ENCODE measurements at places on chromosomes 13 and 19.

- no peak for DNase-seq
These were observed 17.7 kb downstream of the TMEM272 start for GRCh38 chr13:51827254-51827653.

- DNase-seq, result no peak
These were observed 133.5 kb upstream of the KL start for GRCh38 chr13:32882691-32883090.

DNA sequence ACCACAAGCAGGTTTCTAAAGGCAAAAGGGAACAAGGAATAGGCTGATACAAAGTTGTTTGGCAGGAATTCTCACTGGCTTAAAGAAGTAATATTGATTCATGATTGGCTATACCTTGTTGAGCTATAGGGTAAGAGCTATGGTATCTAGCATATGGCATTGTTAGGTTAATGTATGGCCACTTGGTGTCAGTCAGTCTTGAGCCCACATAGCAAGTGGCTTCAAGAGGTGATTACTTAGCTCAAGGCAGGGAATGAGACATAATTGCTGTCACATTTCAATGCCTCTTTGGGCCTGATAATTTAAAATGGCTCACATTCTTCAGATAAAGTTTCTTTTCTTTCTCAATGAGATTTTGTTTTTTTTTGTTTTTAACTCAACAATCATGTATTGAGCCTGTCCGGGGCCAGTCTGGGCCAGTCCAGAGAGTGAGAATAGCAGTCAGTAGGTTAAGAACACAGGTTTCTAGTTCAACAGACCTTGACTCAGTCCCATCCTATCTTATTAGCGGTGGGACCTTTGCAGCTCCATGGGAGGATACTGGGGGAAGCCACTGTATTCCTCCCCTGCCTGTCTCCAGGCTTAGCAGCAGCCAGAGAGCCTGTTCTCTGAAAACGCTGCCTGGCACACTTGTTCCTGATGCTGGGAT lies 45.8 kb upstream of the RCBTB2 start:
- DNase-seq, result no peak

- DNase-seq, result no peak
These were observed 28.2 kb upstream of the ZBTB7A start for GRCh38 chr19:4094761-4095487.

DNA sequence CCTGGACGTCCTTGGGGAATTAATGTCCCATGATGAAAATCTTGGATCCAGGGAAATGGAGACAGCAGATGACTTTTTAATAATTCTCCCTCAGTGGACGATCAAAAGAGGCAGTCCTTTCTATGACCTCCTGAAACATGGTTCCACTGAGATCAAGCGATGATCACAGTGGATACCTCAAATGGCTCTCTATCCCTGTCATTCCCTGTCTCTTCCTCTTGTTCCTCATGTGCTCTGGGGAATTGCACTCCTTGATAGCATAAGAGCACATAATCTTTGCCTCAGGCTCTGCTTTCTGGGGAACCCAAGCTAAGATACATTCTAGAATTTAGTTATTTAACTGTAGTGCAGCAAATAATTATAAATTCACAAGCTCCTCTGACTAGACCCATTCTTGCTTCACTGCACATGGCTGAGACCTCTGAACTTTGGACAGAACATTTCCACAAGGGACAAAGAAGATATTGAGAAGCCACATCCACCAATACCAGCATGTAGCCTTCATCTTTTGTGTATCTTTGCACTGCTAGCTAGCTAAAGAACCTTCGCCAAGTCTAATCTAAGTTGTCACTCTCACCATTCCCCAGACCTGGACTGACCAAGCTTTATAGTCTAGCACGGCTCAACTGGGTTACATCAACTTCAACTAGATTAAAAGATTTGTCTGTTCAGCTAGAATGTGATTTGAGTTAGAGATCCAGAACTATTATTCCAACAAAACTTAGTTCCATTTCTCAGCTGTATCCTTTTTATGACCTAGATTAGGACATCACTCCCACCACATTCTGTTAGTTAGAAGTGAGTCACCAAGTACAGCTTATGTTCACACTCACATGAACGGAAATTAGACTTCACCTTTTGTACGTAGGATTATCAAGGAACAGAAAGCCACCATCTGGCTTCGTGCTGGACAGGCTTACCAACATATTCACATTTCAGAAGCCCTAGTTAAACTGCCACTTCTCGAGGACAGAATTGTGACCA lies 142.7 kb downstream of the SUCLA2 start:
- no peak for DNase-seq

- no peak for DNase-seq
These were observed 176.9 kb downstream of the TBC1D4 start for GRCh38 chr13:75305059-75305458.

GRCh38 chr19:30314805-30315155 lies 57.4 kb upstream of the ZNF536 start:
- DNase-seq, result no peak

DNA sequence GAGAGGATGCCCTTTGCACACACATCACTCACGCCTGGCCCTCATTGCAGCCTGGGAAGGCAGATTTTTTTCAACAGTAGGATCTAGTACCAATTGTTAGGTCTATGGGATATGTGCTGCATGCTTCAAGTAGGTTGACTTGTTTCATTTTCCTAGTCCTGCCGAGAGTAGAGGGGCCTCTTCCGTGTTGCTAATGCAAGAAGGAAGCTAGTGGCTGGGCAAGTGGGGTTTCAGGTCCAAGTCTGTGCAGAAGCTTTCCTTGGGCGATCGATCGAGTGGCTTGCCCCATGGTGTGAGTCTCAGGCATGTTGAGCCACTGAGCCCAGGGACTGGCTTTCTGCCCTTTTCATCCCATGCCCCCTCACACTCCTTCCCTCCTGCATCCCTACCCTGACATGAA lies 13.7 kb downstream of the ILF3 start:
- DNase-seq, result no peak

DNA sequence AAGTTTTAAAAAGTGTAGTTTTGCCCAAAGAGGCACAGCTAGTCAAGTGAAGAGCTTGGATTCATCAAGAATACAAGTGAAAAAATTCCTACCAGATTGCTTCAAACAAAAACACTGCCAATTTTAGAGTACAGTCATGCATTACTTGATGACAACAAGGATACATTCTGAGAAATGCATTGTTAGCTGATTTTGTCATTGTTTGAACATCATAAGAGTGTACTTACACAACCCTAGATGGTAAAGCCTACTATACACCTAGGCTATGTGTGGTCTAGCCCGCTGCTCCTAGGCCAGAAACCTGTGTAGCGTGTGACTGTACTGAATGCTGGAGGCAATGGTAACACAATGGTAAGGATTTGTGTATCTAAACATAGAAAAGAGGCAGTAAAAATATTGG lies 41.1 kb downstream of the TMTC4 start:
- DNase-seq, result no peak

- DNase-seq, result no peak
These were observed 527.1 kb downstream of the FGF9 start for GRCh38 chr13:22198001-22198400.

DNA sequence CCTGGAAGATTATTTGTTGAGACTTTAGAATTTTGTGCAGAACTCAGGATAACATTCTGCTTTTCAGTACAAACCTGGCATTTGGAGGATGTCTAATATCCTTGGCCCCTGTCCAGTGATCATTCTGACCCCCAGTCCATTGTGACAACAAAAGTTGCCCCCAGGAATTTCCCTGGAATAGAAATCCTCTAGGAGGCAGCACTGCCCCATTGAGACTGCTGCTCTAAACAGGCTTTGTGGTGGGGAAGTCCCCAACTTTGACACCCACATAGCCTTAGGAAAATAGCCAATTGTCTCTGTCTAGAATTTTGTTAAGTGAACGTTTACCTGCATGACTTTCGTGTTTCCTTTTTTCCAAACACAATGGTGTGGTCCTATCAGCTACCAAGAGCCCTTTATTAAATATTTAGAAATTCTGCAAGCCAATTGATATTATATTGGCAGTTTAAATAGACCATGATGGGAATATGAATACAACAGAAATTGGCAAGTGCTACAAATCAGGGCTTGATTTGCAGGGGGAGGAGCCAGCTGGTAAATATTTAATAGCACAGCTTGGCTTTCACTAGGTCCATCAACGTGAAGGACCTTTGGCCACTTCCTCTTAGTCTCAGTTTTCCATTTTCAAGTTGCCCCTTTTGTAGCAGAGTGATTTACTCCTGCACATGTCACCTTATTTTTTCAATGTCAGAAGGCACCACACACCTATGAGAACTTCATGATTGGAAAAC lies 451.7 kb downstream of the EFNB2 start:
- DNase-seq, result peak; percentile 57

- DNase-seq, result no peak
These were observed at the start of gene PRR19 for GRCh38 chr19:42301646-42302203. PRR19 (plus strand) TSS chr19:42302132; CDS start chr19:42309585, 7,453 bp downstream.

DNA sequence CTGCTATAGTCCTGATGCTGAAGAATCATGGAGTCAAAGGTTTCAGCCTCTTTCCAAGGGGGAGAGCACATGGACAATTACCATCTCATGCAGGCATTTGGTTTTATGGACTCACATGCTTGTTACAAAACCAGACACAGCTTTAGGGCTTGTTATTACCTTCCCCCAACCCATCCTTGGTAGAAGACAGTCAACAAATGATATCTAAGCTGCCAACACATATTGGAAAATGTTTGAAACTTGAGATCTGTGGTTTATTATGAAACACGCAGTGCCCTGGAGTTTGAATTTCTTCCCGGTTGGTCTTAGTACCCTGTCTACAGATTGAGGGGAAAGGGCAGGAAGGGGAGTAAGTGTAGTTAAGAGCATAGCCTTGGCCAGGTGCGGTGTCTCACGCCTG lies 12.5 kb upstream of the CYP2A6 start:
- no peak for DNase-seq

GRCh38 chr19:38665950-38666662 lies 18.7 kb downstream of the ACTN4 start:
- DNase-seq, result no peak

GRCh38 chr13:55661505-55661904 lies 1479.2 kb upstream of the PRR20A start:
- DNase-seq, result no peak

- peak; percentile 56 for DNase-seq
These were observed 49.9 kb downstream of the AP1M1 start for GRCh38 chr19:16247353-16248182.

GRCh38 chr19:13959962-13960862 lies 7.9 kb downstream of the DCAF15 start:
- no peak for DNase-seq

DNA sequence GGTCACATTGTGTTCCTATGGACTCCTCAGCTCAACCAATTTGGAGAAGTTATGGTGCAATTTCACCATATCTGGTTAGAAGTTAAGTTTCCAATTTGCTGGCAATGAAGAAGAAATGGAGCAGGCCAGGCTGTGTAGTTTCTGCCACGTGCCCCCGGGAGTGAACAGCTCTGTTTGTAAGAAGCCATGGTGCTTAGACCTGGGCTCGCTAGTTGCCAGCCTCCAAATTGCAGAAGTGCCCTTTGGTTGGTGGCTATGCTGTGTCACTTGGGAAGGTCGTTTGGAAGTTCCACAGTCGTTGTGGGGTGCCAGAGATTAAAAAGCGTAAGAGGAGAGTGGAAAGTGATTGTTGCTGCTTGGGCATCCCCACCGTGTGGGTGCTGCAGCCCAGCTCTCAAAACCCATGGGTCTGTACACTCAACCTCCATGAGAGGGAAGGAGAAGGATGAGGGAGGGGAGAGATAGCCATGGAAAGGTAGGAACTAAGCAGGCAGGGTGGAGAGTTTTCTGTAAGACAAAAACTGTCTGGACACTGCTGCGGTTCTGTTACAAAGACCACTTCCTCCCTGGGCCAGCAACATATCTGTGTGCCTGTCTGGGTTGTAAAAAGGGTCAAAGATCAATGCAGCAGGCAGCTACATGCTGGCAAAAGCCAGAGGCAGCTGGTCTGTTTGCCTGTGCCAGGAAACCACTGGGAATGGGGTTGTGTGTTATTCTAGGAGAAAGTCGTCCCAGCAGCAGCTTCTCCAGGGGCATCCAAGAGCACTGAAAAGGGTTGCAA lies 10.8 kb downstream of the ALOX5AP start:
- no peak for DNase-seq

DNA sequence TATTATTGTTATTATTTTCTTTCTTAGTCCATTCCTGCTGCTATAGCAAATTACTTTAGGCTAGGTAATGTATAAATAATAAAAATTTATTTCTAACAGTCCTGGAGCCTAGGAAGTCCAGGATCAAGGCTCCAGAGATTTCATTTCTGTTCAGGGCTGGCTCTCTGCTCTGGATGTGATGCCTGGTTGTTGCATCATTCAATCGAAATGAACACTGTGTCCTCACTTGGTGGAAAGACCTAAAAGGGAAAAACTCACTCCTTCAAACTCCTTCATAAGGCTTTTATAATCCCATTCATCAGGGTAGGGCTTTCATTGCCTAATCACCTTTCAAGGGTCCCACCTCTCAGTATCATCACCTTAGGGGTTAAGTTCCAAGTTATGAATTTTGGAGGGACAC lies 395.0 kb downstream of the EFNB2 start:
- DNase-seq, result no peak

GRCh38 chr13:48977973-48978372 lies 2.3 kb downstream of the FNDC3A start:
- DNase-seq, result no peak

DNA sequence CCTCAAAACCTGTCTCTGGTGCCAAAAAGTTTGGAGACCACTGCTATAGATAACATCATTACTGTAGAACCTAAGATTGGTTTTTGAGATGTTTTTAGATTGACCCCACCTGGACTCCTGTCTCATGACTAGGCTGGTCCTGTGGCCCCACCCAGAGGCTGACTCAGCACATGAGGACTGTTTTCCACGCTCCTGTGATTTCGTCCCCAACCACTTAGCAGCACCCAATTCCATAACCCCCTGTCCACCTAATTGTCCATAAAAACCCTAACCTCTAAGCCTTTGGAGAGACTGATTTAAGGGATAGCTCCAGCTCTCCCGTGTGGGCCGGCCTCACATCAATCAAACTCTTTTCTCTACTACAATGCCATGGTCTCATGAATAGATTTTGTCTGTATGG lies 25.6 kb upstream of the GAS6 start:
- DNase-seq, result no peak

GRCh38 chr19:56105090-56105701 lies 15.9 kb downstream of the ZNF787 start:
- peak; percentile 84 for DNase-seq

DNA sequence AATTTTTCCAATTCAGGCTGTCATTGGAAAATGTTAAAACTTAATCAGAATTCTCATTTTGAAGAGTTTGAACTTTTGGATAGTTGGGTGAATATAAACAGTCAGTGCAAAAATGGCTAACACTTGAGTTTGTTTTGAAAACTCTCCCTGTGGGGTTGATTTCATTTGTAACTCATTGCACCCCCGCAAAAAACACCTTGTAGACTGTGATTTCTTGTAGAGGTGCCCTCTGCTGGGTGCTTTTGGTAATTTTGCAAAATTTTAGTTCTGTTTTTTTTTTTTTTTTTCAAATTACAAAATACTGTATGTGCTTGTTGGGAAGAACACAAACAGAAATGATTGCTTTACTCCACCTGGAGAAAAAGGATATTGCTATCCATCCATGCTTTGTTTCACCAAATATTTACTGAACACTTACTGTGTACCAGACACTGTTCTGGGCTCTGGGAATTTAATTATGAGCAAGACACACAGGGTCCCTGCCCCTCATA lies 28.2 kb upstream of the GPI start:
- peak; percentile 20 for DNase-seq

Measured in COR-L47 (cell line).